ENCODE measurements at places on chromosomes 11 and 22. TPM values are rescaled to one million over a fixed set of nuclear protein-coding genes. Genes with fewer than 3 reads are reported as not detected.

DNA sequence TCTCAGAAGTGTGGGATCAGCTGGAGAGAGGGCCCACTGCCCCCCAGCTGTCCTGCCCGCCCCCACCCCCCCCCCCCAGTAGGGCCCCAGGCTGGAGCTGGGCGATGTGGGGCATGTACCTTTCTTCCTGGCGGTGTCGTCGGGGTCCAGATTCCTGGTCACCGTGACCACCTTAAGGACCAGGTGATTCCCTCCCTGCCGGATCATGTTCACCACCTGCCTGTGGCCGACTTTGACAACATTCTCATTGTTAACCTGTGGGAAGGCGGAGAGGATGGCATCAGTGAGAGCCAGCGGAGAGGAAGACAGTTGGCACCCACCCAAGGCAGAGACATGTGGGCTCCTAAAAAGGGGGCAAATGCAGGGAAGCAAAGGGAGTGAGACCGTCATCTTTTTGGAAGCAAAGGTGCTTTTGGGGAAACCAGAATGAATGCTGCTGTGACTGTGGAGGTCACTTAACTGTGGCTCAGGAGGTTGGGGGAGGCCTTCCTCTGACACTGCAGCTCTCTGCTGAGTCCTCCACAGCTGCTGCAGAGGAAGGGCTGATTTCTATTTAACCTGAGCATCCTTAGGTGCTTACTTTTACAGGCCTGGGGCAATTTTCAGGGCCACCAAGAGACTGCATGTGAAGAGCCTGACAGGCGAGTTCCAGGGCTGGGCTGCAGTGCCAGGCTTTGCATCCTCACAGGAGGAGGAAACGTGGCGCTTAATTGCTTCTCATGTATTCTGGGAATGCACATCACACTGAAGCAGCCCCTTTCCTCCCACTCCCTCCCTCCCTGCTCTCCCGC lies 104.5 kb downstream of the CTTN start:
- DNase-seq, result no peak

- no peak for DNase-seq
These were observed 863 bp downstream of the SIAE start for GRCh38 chr11:124672536-124673215.

GRCh38 chr11:62905927-62906531 lies 15.1 kb downstream of the CHRM1 start:
- DNase-seq, result peak; percentile 69

GRCh38 chr11:111448831-111449557 lies 63.2 kb downstream of the BTG4 start:
- no peak for DNase-seq

DNA sequence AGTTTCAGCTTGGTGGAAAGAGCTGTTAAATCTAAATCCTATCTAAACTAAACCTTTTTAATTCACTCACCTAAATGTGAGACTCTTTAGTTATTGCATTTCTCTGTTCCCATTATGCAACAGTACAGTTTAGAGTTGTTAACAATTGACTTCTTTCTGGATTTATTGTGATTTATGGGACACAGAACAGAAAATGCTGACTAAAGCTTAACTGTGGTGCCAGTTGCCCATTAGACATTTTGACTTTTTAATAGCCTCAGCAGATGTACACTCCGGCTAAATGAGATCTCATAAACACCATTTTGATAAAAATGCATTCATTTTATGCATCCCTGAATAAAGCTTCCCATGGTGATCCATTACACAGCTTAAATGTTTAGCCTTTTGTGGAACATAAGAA lies 356.6 kb downstream of the CASP12 start:
- DNase-seq, result no peak

- no peak for DNase-seq
These were observed 89.2 kb upstream of the NCAM1 start for GRCh38 chr11:112871909-112872500.

GRCh38 chr22:20421507-20421874 lies 16.1 kb downstream of the SCARF2 start:
- DNase-seq, result no peak

DNA sequence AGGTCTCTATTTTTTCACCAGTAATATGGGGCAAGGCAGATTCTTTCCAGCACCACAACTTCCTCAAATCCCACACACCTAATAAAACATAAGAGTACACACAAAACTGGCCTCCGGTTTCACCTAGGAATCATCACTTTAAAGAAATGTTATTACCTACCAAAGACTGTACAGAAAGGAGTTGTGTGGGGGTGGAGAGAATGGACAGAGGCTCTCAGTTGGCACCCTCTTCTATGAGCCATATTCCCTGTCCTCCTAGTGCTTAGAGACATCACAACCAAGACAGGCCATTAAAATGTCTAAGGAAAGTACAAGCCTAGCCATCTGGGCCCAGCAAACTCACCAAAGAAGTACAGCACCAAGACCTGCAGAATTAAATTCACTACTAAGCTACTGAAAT lies 56.1 kb downstream of the RBFOX2 start:
- DNase-seq, result no peak

DNA sequence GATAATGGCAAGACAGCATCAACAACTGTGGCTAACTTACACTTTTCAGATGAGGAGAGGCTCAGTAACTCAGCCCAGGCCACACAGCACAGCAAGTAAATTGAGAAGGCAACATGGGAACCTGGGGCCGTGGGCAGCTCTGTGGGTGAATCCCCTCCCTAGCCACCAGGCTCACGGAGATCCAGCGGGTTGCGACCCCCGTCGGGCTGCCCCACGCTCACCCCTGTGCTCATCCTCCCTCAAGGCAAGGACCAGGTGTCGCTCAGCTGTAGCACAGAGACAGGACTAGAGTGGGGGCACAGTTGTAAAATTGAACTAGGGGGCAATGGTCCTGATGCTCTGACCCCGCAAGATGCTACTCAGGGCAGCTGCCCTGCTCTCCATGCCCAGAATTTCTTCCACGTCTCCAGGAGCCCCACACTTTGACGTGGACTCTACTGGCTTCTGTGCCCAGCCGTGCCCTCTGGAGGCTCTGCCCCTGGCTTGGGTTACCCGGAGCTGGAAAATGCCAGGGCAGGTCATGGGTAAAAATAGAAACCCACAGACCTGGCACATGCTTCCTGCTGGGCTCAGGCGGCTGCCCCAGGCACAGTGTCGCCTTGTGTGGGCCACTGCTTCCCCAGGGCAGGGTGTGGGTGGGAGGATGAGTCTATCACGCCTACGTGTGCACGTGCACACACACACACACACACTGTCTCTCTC lies 9.0 kb downstream of the TUBA8 start:
- peak; percentile 25 for DNase-seq

- no peak for DNase-seq
These were observed 182.8 kb upstream of the TBCEL start for GRCh38 chr11:120841074-120841473.

DNA sequence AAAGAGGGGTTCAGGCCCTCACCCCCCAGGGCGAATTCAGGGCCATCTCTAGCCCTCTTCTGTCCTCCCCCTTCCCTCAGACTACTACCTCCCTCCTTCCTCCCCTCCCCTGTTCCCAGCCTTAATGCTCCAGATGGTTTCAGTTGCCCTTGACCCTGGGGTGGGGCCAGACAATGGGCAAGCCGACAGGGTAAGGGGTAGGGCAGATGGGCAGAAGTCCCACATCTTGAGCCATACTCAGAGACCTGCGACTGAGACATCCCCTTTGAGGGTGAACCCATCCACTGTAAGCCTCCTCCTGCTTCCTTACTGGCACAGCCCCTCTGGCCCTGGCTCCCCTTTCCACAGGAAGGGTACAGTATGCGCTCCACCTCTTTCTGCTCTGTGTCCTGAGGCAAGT lies 1.9 kb downstream of the RHBDD3 start:
- no peak for DNase-seq

- no peak for DNase-seq
These were observed 8.7 kb downstream of the DLAT start for GRCh38 chr11:112033902-112034301.

GRCh38 chr11:27404427-27404826 lies 41.4 kb upstream of the CCDC34 start:
- no peak for DNase-seq

DNA sequence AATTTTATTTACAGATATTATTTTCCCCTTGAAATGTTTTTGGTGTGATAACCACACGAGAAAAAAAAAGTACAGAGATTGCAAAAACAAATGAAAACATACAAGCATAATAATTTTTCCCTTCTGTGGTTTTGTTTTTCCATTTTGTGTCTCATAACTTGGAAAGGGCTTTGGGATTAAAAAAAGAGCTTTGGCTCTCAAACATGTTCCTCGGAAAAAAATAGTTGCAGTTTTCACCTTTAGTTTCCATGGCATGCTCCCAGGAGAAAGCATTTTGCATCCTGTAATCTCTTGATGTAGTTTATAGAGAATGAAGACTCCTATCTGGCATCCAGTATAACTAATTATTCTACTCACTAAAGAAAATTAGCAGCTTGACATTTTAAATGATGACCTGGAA lies 362.1 kb upstream of the PDGFD start:
- DNase-seq, result no peak

DNA sequence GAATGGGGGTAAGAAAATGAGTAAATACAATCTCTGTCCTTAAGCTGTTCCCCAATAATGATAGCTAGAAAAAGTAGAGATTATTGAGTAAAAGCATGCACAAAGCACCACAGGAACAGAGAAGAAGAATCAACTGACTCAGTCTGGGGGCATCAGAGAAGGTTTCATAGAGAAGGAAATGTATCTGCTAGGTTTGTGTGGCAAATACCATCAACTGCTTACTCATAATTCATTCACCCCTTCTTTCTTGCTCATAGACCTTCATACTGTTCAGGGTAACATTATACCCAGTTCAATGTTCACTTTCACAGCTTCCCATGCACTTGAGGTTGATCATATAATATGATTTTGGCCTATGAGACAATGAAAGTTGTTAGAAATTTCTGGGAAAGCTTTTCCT lies 85.2 kb upstream of the SCUBE2 start:
- no peak for DNase-seq

DNA sequence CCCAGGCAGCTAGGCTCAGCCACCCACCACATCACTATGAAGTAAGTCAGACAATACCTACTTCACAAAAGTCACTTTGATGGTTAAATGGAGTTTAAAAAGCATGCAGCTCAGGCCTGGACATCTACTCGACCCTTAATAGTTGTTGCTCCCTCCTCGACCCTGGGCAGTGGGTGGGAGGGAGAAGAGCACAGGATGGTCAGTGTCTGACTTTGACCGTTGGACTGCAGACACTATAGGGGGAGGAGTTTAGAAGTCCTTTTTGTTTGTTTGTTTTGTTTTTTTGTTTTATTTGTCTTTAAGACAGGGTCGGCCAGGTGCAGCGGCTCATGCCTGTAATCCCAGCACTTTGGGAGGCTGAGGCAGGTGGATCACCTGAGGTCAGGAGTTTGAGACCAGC lies 38.6 kb upstream of the XBP1 start:
- DNase-seq, result no peak

DNA sequence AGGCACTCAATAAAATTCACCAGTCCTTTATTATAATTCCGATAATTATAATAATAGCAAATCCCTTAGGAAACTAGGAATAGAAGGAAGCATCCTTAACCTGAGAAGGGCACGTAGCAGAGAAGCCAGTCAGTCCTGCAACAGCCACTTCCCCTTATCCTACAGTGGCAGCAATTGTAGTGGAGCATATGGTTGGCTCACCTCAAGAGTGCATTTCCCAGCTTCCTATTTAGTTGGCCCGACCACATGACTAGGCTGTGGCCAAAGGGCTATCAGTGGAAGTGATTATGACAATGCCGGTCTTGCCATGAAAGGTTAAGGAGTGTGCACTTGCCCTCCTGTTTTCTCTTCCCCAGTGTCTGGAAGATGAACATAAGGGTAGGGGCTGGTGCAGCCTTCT lies 27.0 kb downstream of the TESMIN start:
- no peak for DNase-seq

GRCh38 chr11:86014221-86014620 lies 54.7 kb downstream of the PICALM start:
- DNase-seq, result no peak

- peak; percentile 52 for DNase-seq
These were observed 103.0 kb upstream of the CD44 start for GRCh38 chr11:35035894-35036408.

GRCh38 chr22:47580121-47580520 lies 817.7 kb downstream of the TBC1D22A start:
- no peak for DNase-seq

DNA sequence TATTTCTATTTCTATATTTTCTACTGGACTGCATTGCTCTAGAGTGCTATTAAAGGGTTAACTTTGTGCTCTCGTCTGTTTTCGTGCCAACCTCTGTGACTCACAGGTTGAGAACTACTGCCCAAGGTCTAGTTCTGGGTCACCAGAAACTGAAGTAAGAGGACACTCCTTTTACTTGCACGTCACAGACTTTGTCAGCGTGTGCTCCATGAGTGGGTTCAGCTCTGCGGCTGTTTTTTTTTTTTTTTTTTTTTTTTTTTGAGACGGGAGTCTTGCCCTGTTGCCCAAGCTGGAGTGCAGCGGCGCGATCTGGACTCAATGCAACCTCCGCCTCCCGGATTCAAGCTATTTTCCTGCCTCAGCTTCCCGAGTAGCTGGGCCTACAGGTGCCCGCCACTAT lies 49.8 kb downstream of the CLMP start:
- DNase-seq, result no peak

GRCh38 chr11:119445850-119446249 lies 22.9 kb upstream of the THY1 start:
- no peak for DNase-seq

- DNase-seq, result no peak
These were observed 889.0 kb downstream of the TBC1D22A start for GRCh38 chr22:47651216-47651987.

The NRGN gene
- 5.1 TPM for total RNA-seq

The SERHL2 gene
- total RNA-seq, result 0.27 TPM

The TUB gene
- total RNA-seq, result 2.2 TPM

The OR5B21 gene
- not detected for total RNA-seq

The OR52D1 gene
- total RNA-seq, result not detected

The PTPRCAP gene
- 230 TPM for total RNA-seq

The DDIAS gene
- total RNA-seq, result 4.0 TPM

The CD3E gene
- total RNA-seq, result 0.54 TPM

The MUC5B gene
- under 0.01 TPM for total RNA-seq

The NRIP3 gene
- 3.8 TPM for total RNA-seq

The THY1 gene
- 2.2 TPM for total RNA-seq

The KCTD14 gene
- 0.27 TPM for total RNA-seq

The CDC42BPG gene
- 7.5 TPM for total RNA-seq

Measured in hematopoietic multipotent progenitor cell (in vitro differentiated cells).